ENCODE measurements at places on chromosomes 3 and 15.

GRCh38 chr3:148751461-148751860 is 53.8 kb downstream of the AGTR1 start:
- no peak for DNase-seq

GRCh38 chr15:99944131-99944530 is 210.9 kb upstream of the LYSMD4 start:
- DNase-seq = no peak

DNA sequence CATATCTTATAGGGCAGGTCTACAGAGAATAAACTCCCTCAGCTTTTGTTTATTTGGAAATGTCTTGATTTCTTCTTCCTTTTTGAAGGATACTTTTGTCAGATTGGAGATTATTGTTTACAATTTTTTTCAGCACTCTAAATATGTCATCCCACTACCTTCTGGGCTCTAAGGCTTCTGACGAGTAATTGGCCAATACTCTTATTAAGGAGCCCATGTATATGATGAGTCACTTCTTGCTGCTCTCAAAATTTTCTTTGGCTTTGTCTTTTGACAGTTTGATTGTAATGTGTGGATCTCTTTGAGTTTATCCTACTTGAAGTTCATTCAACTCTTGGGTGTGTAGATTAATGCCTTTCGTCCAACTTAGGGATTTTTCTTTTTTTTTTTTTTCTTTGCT is 28.9 kb upstream of the CD200R1L start:
- DNase-seq = no peak

GRCh38 chr3:116059421-116060096 is 385.7 kb downstream of the LSAMP start:
- DNase-seq = no peak

DNA sequence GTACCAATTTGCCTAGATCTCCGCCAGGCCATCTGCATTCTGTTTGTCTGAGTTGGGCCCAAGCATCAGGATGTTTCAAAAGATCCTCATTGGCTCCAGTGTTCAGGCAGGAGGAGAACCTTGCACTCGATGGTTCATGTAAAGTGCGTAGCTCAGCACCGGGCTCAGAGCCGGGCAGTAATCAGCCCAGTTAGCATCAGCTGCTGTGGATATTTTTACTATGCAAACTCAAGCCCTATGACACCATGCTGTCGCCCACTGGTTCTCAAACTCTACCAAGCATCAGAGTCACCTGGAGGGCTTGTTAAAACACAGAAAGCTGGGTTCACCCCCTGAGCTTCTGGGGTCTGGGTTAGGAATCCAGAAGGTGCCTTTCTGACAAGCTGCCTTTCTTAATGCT is 310.8 kb downstream of the SHQ1 start:
- DNase-seq = no peak

- no peak for DNase-seq
Measured at GRCh38 chr15:60204131-60204885, 193.5 kb downstream of the ANXA2 start.

- no peak for DNase-seq
Measured at GRCh38 chr15:35722501-35722900, 176.5 kb upstream of the DPH6 start.

- no peak for DNase-seq
Measured at GRCh38 chr3:32245200-32245599, 6.7 kb downstream of the CMTM8 start.

DNA sequence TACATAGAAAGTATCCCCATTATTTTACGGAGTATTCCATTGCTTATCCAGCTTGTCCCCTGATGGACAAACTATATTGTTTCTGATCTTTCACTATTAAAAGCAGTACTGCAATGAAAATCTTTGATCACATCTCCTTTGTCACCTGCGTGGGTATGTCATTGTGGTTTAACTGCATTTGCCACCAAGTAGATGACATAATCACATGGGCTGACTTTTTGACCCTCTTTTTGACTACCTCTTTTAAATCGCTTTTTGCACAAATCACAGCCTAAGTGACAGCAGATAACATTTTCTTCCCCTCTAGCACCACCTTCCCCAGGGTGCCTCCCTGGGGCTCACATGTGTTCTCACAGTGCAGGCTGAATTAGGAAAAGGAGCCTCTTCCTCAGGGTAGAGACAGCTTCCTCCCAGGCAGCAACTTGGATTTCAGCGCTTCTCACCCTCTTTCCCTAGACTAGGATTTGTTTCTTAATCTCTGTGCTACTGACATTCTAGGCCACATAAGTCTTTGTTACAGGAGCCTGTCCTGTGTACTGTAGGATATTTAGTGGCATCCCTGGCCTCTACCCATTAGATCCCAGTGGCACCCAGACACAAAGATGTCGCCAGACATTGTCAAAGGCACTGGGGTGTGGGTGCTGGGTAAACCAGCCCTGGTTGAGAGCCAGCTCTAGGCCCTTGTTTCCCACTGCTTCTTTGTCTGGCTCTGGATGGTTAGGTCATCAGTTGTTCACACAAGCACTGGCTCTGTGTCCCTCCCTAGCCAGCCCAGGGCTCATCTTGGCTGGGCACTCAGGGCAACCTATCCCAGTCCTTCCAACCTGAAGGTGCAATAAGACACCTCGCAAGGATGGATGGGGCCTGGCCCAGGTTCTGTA is 1.3 kb upstream of the RBP1 start:
- DNase-seq = no peak

GRCh38 chr15:30062881-30063280 is 19.9 kb upstream of the GOLGA8J start:
- DNase-seq = no peak

GRCh38 chr3:94616833-94617232 is 554.0 kb downstream of the NSUN3 start:
- no peak for DNase-seq

GRCh38 chr3:45631486-45631885 is 36.9 kb downstream of the LIMD1 start:
- no peak for DNase-seq

GRCh38 chr15:81480645-81481053 is 106.6 kb upstream of the TMC3 start:
- peak; percentile 13 for DNase-seq

DNA sequence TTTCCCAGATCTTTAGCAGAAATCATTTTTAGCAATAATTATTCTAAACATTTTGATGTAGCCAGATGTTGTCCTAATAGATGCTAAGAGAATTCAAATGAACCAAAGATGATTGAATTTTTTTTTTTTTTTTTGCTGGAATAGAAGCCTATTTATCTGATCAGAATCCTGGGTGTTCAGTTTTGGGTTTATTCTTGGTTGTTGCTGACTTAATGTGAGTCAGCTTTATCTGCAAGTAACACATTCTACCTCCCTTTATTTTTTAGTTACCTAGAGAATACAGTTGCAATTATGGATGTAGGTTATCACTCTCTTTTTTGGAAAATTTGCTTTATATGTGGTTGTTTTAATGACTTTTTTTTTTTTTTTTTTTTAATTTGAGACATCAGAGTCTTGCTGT is 6.4 kb downstream of the CEP97 start:
- no peak for DNase-seq

- no peak for DNase-seq
Measured at GRCh38 chr15:69686626-69687025, 234.0 kb downstream of the RPLP1 start.

GRCh38 chr15:71677766-71678165 is 132.6 kb upstream of the NR2E3 start:
- no peak for DNase-seq

- no peak for DNase-seq
Measured at GRCh38 chr3:146975476-146975875, 370.3 kb upstream of the PLSCR5 start.

DNA sequence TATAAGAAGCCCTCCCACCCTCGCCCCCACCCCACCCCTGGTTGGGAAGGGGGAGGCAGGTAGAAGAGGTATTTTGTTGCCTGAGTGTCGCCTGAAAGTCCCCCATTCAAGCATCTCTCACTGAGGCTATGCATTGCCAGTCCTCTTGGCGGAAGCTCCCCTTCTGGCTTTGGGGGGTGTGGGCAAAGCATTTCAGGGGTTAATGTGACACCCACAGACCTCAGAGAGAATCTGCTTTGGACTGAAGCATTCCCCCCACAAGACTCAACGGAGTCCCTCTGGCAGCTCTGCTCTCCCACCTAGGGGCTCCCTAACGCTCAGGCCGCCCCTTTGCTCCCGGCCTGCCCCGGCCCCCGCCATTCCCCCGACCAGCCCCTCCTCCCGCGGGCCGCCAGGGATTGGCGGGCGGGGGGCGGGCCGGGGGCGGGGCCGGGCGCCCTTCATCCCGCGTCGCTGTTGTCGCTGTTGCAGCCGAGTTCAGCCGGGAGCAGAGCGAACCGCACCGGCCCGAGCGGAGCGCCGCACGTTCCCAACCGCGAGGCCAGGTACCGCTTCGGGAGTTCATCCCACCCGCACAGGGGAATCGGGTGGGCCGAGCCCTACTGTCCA is at the start of gene SLC38A3:
Gene SLC38A3 (plus strand): TSS at position 468 of the 609 bp plus-strand sequence. CDS start 8,929 bp downstream, outside the sequence.
- no peak for DNase-seq

DNA sequence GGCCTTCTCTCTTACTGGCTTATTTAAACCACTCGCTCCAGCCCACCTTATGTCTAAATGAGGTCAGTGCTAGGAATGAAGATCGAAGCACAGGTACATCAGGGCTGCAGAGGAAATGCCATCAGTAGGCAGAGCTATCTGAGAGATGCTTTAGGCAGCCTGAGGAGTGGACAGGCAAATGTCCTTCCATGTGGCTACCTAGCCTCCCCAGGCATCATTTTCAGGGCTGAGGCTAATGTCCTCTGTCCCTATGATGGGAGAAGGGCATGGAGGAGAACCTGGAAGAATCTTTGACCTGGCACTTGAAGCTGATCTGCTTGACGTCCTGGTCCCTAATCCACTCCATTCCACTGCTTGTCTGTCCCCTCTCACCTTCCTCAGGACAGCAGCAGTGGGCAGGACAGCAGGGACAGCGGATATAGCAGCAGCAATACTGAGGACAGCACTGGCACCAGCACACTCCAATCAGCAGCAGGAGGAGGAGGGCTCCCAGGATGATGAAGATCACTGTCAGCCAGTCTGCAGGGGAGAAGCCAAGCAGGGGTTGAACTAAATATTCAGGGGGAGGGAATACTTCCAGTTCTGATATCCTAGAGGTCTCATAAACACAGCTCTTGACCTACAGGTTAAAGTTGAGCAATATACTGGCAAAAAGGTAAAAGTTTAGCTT is 21.0 kb downstream of the ILDR1 start:
- DNase-seq = no peak

GRCh38 chr3:190747571-190747970 is 114.9 kb downstream of the GMNC start:
- DNase-seq = no peak

DNA sequence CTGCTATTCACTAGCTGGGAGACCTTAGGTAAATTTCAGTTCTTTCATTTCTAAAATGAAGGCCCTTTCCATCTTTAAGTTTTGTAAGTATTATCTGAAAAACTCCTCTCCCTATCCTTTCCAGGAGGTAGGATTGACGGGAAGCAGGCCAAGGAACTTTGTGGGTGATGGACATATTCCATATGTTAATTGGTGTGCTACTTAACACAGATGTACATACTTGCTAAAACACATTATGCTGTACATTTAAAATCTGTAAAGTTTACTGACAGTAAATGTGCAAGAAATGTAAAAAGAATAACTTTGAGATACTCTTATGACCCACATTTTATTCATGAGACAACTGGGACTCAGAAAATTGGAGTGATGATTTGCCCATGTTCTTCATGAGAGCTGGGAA is 329.8 kb upstream of the LRRC3B start:
- DNase-seq = no peak

GRCh38 chr3:197468866-197469382 is 86.8 kb downstream of the BDH1 start:
- DNase-seq = no peak

DNA sequence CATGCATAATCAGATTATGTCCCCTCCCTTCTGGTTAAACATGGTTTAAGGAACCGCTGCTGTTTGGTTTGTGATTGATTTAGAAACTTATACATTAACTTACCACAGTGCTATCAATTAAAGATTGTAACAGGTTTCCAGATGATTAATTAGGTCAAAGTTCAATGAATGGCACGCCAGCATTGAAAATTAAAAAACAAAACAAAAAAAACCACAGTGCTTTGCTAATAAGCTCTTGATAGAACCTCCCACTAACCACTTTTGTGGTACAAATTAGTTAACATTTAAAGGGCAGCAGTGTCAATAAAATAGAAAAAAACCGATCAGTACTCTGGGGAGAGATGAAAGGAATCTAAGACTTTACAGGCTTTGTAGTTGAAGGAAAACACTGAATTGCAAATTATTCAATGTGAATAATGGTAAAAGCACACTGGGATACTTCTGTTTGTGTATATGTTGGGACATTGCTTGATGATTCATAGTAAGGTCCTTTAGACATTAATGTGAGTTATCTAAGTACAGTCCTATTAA is 7.6 kb upstream of the C3orf38 start:
- DNase-seq = no peak

DNA sequence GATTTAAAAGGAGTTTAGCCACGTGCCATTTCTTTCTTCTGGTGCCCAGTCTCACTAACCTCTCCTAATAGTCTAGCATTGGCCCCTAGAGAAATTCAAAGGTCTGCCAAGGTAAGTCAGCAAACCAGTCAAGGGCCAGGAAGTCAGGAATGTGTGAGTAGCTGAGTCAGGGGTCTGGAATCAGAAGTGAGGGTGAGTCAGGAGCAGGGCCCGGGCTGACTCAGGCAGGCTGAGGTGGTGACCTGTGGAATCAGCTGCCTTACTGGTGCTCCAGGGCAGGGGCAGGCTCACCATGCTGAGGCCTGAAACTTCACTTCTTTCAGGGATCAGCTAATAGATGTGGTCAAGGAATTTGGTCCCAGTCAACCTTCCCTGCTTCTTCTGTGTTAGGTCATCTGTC is 105.8 kb upstream of the MYZAP start:
- no peak for DNase-seq

DNA sequence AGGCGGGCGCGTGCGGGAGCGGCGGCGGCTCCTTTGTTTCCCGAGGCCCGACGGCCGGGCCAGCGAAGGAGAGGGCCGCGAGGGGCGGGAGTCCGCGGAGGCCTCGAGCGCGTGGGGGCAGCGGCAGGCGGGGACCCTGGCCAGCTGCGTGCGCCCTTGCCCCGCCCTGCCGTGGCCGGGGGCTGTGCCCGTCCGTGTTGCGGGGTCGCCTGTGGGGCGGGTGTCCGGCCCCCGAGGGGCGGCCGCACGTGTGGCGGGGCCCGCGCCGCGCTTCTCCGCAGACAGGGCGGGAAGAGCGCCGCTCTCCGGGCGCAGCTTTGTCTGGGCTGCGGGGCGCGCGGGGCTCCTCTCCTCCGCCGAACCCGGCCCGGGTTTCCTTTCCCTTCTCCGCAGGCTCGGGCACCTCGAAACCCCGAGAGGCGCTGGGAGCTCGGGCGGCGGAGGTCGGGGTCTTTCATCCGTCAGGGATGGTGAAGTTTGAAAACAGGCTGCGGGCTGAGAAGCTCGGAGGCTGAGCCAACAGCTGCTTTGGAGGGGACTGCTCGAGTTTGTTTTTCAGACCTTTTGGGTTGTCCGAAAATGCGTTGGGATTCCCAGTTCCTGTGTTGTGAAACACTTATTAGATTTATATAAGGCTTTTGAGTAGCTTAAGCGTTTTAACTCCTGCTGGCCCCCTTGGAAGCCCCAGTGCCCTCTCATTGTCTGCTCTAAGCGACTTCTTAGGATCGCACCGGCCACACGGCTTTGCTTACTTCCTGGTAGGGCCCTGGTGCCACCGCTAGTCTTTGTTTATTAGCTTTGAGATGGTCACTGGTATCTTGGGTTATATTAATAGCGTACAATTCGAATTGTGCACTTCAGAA is 817 bp downstream of the USP3 start:
- DNase-seq = no peak

- no peak for DNase-seq
Measured at GRCh38 chr3:175163686-175164085, 304.6 kb downstream of the NAALADL2 start.

- DNase-seq = no peak
Measured at GRCh38 chr3:149384167-149384566, 6.7 kb upstream of the TM4SF1 start.

All from stimulated activated CD4-positive, alpha-beta T cell treated with anti-CD3 and anti-CD28 coated beads, TNF-alpha, amount 100 ng/mL, for 48 hours (primary cell).